Kidney epithelial cell (primary cell): ENCODE measurements at places on chromosomes 3 and 15. TPM values are rescaled to one million over a fixed set of nuclear protein-coding genes. Genes with fewer than 3 reads are reported as not detected.

DNA sequence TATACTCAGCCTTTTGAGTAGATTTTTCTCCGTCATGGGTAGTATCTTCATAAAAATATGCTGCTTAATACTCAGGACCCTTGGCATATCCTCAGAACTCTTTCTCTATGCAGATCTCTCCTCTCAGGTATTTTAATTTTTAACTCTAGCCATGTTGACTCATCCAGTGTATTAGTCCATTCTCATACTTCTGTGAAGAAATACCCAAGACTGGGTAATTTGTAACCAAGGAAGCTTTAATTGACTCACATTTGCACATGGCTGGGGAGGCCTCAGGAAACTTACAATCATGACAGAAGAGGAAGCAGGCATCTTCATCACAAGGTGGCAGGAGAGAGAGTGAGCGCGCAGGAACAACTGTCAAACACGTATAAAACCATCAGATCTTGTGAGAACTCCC is 129.3 kb upstream of the CD96 start:
- peak; percentile 5 for DNase-seq

GRCh38 chr3:178456621-178457285 is 79.5 kb upstream of the KCNMB2 start:
- DNase-seq = no peak

DNA sequence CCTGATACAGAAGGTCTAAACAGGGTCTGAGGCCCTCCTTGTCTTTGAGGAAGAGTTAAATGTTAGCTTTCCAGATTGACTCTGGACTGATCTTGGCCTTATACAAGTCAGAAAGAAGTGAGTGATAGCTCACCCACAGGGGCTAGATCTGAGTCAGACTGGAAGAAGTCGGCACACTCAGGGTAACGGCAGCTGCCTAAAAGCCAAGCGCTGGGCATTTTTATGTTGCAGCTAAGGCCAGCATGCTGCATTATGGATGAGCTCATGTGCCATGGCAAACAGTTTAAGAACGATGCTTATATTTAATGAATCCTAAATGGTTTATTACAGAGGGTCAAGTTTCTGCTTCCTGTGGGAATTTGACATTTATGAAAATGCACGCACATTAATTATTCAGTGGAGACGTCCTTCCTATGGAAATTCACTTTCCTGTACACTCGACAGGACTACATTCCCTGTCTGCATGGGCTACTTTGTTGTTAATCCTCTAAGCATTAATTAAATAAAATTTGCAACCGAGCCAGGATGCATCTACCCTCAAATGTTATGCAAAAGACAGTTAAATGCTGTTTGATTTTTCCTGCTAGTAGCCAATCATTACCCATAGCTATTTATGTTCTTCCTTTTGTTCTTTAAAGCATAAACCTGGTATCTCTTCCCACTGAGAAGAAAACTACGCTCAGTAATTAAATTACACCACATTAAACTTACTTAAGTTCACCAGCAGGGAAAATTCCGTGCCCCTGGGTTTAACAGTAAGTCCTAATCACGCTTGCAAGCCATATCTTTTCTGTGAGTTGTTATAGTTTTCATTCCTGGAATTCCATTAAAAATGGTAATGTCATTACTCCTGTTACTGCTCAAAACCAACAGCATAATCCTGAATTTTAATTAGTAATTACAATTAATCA is 762.7 kb upstream of the CFAP20DC start:
- no peak for DNase-seq

DNA sequence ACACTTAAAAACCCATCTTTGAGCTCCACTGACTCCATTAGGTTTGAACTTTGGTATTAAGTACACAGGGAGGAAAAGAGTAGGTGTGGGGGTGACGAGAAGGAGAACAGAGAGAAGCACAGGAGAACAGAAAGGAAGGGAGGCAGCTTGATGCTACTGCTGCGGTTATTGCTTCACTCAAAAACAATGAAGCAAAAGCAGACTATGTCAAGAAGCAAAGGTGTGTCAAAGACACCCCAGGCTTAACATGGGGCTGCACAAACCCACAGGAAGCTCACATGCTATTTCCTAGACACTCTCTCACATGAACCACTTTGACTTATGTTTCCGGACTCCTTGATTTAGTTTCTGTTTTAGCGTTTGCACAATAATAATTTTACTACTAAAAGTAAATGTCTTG is 961.0 kb upstream of the CFAP20DC start:
- DNase-seq = no peak

GRCh38 chr3:47705391-47705790 is 76.3 kb downstream of the SMARCC1 start:
- DNase-seq = no peak

- DNase-seq = no peak
Observed at GRCh38 chr15:34953851-34954250, 15.7 kb downstream of the AQR start.

DNA sequence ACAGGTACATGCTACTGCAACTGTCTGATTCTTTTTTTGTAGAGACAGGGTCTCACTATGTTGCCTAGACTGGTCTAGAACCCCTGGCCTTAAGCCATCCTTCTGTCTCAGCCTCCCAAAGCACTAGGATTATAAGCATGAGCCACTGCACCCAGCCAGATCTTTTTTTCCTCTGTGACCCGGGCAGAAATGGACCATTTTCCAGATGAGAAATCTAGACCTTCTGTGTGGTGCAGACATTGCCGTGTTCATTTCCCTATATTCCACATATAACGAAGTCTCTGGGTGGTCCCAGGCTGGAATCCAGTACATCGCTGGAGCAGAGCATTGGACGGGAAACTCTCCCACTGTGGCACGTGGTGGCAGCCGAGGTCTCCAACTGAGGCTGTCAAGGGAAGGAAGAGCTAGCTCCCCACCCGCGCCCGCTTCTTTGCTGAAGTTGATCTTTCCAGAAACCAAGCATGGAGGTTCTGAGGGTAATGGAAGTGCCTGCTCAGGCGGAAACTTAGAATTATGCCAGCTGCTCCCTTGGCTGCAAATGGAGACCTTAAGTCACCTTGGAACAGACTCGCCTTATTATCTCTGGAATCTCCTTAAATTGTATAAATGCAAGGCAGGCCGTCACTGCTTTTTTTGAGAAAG is 23.1 kb upstream of the TXNRD3 start:
- DNase-seq = no peak

DNA sequence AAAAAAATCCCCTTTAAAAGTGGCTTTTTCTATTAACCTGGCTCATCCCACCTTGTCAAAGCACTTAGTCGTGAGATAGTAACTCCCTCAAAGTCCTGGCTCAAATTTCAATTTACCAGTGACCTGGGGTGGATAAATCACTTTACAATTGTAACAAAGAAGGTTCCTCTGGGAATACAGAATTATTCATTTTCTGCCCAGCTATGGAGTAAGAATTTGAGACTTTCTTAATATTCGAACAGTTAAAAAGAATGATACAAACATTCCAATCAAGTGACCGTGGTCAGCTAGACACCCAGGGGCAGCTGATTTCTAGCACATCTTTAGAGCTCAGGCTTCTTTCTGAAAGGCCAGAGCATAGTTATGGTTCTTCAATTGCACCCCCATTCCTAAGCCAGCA is 291.0 kb upstream of the TGFBR2 start:
- DNase-seq = no peak

DNA sequence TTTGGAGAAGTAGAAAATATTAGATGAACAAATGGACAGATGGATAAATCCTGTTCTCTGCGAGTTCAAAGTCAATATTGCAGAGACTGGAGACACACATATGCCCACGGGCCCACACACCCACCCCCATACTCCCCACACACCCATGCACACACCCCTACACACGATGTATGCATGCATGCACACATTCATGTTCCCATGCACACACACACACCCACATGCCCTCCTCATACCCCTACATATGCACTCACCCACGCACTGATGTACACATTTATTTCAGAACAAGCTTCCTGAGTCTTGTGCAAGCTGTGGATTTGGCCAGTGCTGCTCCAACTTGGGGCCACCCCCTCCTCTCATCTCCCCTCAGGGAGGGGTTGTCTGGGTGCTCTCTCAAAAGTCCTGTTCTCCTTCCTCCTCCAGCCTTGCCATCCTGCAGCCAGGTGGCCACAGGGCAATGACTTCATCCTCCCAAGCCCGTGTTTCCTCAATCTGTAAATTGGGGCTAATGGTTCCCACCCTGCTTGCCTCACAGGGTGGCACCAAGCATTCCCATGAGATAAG is 16.4 kb downstream of the MAPKAPK3 start:
- no peak for DNase-seq

DNA sequence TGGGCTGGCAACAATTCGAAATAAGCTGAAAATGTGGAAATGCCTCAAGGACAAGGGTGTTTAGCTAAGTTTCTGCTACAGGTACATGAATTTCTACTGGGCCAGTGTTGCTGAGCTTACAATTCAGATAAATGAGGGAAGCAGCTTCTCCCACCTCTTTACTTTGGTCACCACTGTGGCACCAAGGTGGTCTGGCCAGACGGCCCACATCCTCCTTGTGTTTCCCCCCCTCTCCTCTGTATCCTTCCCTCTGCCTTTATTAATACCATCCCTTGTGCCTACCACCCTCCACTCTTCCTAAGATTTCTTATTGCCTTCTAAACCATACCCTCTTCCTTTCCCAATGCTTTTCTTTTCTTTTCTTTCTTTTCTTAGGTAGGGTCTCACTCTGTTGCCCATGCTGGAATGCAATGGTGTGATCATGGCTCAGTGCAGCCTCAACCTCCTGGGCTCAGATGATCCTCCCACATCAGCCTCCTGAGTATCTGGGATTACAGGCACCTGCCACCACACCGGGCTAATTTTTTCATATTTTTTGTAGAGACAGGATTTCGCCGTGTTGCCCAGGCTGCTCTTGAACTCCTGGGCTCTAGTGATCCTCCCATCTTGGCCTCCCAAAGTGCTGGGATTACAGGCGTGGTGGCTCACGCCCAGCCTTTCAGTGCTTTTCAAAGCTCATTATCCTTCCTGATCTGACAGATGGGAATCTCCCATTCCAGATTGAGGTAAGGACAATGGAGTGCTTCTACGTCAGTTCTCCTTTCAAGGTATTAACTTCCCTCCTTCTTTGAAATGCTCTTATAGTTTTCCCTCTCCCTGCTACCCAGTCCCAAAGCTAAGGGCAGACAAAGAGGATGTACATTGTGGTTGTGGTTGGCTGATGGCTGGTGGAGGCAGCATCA is 14.8 kb downstream of the ANXA2 start:
- DNase-seq = no peak

- DNase-seq = no peak
Observed at GRCh38 chr15:40286061-40286532, 3.2 kb upstream of the ANKRD63 start.

GHSR gene
- total RNA-seq = not detected in 2 replicates

C3orf49 gene
- total RNA-seq = not detected in 2 replicates

AMOTL2 gene
- total RNA-seq = 191 and 200 TPM in 2 replicates

ARL6 gene
- 7.0 and 13.0 TPM in 2 replicates for total RNA-seq

RETNLB gene
- total RNA-seq = not detected in 2 replicates

THAP10 gene
- total RNA-seq = 4.2 and 4.8 TPM in 2 replicates
